Stimulated activated CD4-positive, alpha-beta T cell treated with anti-CD3 and anti-CD28 coated beads, Interleukin-2, amount 100 ng/mL, for 4 hours (primary cell): ENCODE measurements at places on chromosomes 4 and X.

GRCh38 chr4:163344147-163345125 lies 744 bp downstream of the NPY5R start:
- no peak for DNase-seq

- DNase-seq, result no peak
These were observed 26.1 kb upstream of the PTTG2 start for GRCh38 chr4:37934096-37934495.

DNA sequence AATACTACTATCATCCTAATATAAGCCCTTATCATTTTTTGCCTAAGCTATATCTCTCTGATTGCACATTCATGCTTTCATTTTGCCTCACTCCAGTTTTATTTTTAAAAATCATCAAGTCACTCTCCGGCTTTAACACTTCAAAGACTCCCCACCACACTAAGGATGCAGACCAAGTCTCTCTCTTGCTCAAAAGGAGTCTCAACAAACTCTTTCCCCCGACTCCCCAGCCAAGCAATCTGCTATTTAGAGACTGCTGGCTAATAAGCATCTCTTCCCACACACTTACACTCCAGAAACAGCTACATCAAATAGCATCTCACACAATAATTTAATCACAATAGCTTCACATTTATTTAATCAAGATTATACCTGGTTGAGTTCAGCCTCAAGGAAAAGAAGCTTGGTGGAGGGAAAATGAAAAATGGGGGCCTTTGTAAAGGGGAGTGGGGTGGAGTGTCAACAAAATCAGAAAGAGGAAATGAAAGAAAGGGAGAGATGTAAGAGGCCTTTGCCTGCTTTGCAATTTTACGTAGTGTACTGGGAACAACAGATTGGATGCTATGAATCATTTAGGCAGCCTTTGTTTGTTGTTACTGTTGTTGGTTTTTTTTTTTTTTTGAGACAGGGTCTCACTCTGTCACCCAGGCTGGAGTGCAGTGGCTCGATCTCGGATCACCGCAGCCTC lies 104.1 kb upstream of the MCF2 start:
- DNase-seq, result no peak

- DNase-seq, result no peak
These were observed 578.7 kb upstream of the PABPC4L start for GRCh38 chr4:134780244-134780643.

GRCh38 chr4:112514647-112515197 lies 1.3 kb downstream of the NEUROG2 start:
- DNase-seq, result no peak
